HCEC 1CT (cell line): ENCODE measurements at places on chromosomes 16 and 17.

GRCh38 chr17:65696739-65697394 is 135.4 kb upstream of the AXIN2 start:
- peak; percentile 71 for DNase-seq

DNA sequence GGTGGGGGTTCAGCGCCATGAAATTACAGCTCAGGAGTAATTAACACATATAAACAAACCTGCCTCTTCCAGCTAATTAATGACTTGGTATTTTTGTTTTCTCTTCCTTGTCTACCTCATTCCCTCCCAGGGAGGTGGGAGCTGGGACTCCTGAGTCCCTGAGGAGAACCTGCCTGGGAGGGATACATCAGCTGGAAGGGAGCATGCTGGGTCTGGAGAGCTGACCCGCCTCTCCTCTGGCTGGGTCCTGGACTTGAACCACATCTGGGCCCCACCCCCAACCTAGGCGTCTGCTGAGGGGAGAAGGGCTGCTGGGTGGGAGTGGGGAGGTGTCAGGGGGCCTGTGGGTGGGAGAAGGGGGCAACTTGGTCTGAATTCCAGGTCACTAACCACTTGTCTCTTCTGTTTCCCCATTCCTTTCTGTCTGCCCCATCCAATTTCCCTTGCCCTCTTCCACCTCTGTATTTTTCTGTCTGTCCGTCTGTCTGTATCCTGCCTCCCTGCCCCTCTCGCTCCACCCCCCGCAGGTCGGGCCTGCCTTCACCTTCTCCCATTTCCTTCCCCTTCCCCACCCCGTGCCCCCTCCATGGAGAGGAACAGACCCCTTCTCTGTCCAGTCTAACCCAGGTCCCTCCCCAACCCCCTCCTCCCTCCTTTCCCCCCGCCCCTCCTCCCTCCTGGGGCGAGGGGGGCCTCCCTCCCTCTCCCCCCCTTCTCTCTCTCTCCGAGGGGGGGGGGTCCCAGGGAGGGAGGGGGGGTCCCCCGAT is at the start of gene NLGN2:
TSS of gene NLGN2 (plus strand) at position 361 of the 767 bp plus-strand sequence. CDS start 411 bp downstream, outside the sequence.
- no peak for DNase-seq

DNA sequence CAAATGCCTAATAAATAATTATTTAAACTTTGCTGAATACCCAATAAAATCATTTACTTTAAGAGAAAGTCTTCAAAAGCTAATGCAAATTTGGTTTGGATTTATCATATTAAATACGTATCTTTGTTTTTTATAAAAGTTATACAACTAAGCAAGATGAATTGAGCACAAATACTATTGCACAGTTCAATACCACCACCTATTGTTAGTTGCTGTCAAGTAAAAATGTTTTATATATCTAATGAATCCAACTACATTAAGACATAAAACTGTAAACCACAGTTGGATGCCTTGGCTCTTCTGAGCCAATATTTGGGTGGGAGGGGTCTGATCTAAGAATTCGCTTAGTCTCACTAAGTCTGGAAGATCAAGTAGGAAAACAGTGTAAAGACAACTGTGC is 7.7 kb downstream of the FBXL20 start:
- DNase-seq, result no peak

DNA sequence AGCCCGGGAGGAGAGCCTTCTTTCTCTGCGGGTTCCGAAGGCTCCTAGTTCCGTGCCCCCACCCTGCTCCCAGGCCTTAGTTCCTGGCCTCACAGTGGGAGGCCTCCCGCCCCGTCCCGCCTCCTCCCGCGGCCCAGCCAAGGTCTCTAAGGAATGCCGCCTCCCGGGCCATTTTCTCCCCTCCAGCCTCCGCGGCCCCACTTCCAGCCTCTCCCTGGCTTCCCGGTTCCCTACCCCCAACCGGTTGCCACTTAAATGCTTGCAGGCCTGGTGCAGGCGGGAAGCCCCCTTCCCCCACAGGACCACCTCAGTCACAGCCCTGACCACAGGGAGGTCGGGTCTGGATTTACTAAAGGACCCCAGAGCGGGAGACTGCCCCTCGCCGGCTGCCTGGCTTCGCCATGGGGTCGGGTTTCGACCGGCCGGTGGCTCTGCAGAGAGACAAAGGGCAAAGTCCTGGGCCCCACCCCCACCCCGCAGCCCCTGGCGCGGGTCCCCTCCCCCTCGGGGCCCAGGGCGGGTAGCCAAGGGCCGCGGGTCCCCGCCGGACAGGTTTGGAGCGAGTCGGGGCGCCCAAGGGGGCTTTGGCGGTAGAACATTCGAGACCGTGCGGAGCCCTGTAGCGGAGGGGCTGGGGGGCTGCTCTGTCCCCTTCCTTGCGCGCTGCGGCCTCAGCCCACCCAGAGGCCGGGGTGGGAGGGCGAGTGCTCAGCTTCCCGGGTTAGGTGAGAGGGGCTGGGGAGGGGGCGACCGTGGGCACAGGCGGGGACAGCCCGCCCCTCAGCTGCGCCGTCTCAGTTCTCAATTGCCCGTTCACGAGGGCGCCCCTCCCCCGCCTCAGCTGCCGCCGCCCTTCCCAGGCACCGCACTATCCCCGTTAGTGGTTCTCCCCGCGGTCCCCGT is 16.4 kb downstream of the IGF2BP1 start:
- no peak for DNase-seq

DNA sequence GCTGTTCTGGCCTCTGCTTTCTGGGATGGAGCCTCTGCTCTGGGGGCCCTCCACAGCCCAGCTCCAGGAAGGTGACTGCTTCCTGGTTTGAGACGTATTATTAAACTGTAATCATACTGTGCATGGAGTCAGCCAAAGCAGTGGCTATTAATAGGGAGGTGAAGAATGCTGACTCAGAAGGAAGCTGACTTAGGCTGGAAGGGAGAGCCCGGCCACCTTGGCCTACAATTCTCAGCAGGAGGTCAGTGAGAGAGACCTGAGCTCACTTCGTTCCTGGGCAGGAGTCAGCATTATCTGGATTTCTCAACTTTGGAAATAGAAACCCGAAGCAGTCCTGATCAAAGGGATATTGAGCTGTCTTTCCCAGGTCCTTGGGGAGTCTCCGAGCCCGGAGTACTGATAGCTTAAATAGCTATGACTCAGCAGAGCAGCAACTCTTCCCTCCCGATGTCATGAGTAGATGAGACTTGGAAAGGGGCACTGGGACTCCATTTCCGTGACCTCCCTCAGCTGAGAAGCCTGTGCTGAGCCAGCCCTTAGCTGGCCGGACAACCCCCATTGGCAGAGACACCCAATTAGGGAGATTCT is 91.8 kb downstream of the YPEL2 start:
- peak; percentile 81 for DNase-seq

DNA sequence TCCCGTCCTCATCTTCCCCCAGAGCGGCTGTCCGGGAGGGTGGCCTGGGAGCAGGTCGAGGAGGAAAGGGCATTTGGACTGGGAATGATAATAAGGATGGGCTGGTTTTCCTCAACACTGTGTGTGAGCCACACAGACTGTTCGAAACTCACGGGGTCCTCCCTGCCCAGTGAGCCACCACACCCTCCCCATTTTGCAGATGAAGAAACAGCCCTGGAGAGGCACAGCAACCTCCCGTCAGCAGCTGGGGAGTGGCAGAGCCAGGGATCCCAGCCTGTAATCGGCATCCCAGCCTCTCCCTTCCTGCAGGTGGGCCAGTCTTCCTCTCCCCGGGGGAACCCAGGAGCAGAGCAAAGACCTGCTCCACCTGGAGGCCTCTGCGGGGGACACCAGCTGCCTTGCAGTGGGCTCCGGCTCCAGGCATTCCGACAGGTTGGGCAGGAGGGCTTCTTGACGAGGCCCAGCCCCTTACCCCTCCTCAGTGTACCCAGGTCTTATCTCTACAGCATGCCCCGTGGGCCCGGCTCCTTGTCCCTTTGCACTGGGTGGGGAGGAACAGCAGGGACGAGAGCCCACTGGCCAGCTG is 23.8 kb downstream of the ENGASE start:
- DNase-seq, result no peak

GRCh38 chr16:49800876-49801275 is 55.0 kb downstream of the ZNF423 start:
- DNase-seq, result no peak
